Caki2 (cell line): ENCODE measurements at places on chromosomes 6 and 20. TPM values are rescaled to one million over a fixed set of nuclear protein-coding genes. Genes with fewer than 3 reads are reported as not detected.

- no peak for DNase-seq
Measured at GRCh38 chr20:48970681-48971365, 49.3 kb downstream of the ARFGEF2 start.

GRCh38 chr20:63690003-63690897 lies 6.2 kb upstream of the TNFRSF6B start:
- DNase-seq, result no peak

DNA sequence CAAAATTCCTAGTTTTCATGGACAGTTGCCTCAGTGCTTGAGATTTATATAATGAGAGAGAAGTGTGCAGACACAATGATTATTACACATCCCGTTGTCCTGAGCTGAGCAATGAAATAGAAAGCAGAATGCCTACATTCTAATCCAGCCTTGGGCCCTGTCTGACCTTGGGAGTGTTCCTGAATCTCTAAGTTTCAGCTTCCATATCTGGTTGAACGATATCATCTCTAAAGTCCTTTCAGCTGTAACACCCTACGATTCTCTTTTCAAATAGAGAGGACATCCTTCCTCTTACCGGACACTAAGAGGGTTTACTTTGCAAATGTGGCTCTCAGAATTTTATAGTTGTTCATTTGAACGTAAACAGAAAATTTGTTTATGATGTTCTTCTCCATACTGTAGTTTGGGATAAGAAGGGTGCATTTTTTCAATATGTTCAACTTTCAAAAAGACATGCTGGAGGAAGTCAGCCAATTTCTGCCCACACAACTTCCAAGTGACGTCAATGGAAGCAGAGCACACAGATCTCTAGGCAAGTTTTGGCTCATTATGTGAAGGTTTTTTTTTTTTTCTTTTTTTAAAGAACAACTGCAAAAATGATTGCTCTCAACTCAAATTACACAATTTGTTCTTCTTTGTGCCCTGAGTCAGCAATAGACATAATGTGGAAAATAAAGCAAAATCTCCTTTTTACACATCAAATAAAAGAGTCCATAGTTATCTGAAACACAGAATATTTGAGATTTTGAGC lies 50.4 kb downstream of the PDE7B start:
- DNase-seq, result no peak

GRCh38 chr6:90256698-90257485 lies 39.8 kb downstream of the BACH2 start:
- no peak for DNase-seq

DNA sequence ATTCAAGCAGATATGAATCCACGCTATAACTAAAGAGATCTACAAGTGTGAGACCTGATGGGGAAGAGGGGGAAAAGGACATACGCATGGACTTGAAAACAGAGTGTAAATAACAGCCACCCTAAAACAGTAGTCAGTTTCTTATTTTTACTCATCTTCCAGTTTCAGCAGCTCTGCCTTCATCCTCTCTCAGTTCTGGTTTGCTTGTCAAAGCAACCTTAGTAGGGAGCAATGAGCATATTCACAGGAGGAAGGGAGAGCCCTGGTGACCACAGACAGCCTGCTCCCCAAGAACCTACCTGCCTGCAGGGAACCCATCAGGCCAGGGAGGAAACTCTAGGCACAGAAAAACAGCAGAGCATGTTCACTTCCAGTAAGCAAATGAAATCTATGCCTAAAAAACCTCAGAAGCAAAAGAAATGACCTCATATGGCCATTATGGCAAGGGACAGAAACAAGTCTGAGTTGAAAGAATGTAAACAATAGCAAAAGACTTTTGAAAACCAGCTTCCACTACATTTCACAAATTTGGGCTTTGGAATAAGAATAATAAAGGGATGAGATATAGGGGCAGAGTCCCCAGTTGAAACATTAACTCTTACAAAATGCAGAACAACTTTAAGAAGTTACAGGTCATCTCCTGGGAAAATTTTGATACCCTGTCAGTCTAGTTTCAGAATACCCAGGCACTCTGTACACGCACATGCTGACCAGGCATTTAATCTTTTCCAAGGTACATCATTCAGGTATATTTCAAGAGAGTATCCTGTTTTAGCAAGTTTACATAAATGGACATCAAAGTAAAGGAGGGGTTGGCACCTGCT lies 120.8 kb upstream of the BCLAF1 start:
- no peak for DNase-seq

- DNase-seq, result no peak
Measured at GRCh38 chr20:18973529-18974173, 160.1 kb downstream of the SCP2D1 start.

DNA sequence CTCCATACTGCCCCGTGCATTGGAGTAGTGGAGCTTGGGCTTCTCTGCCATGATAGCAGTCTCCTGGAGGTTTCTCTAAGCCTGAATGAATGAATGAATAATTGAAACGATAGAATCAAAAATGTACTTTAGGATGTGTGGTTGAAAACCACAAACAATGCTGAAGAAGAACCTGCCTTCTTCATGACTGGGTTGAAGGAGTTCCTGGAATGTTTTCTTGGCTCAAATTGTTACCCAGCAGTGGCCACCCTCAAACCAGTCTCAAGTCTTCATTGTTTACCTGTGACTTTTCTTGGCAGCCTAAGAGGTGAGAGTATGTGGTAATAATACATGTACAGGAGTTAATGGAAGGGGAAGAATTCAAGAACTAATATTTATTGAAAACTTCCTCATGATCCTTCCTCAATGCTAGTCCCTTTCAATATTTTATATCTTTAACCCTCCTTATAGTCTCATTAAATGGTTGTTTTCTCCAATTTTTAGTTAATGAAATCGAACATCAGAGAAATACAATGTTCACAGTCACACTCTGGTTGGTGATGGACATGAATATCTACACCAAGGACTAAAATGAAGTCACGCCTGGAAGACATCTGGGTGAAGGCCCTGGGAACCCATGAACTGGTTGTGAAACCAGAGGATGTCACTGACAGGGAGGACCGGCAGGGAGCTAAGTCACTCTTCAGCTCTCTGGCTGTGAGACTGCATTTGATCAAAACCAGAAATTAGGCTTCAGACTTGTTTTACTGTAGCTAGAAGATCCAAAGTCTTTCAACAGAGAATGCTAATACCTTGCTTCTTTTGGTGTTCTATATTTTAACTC lies at the start of gene GSTA5:
Gene GSTA5 (minus strand): TSS at position 51 of the 823 bp plus-strand sequence.
- DNase-seq, result peak; percentile 35

TNFRSF6B gene
- total RNA-seq, result 1.5 TPM in 1 of 2 replicates, not detected in the other

RMND1 gene
- 56.2 and 60.8 TPM in 2 replicates for total RNA-seq

- no peak for DNase-seq
Measured at GRCh38 chr6:157144859-157145568, 178.3 kb downstream of the TMEM242 start.

DNA sequence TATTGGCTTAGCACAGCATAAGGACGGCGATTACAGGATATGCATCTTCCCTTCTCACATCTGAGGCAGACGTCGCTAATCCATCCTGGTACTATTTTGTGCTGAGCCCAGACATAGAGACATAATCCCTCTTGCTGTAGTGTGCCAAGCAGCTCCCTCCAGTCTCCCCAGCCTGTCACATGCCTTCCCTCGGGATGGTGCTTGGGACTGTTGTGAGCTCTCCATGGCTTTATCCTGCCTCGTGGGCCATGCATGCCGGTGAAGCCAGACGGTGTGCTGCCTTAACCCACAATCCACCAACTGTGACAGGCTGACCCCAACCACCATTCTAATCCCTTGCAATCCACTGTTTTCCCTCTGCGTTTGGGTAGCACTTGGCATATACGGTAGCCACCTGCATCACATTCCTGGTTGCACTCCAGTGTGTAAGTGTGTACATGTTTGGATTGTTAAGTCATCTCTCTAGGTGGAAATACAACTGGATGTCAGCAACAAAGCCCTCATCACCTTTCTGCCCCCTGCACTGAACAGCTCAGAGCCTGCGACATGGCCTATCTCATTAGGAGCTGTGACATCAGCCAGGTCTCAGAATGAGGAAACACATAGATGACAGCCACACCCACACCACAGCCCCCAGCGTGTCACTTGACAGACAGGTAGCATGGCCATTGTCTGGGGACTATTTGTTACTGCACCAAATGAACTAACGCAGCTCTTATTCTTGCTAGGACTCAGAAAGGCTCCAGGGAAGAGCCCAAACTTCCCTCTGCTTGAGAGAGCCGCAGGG lies 374.8 kb upstream of the CDH4 start:
- no peak for DNase-seq

DNA sequence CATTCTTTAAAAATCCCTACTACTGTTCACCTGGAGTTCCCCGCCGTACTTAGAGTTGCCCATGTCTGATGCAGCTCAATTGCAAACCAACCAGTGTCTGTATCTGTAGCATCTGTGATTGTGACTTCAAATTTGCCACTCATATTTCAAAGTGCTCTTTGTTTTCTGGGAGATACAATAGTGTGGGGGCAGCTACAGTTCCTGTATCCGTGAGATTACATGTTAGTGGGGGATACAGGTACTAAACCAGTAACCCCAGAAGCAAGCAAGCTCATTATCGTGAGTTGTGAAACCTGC lies 140.9 kb downstream of the ANKRD60 start:
- DNase-seq, result no peak

GPLD1 gene
- 1.3 and 4.9 TPM in 2 replicates for total RNA-seq

DNA sequence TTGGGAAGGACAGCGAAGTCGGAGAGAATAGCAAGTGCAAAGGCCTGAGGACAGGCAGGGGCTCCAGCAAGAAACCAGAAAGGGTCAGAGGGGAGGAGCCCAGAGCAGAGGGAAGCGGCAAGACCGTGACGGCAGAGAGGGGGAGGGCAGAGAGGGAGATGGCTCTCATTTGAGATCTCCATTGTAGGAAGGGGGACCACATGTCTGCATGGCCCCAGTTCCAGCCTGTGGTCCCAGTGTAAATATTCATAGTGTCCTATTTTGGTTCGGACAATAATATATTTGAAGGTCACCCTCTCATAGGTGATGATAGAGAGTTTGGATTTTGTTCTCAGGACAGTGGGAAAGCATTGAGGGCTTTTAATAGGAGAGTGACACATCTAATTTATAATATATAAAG lies 231.1 kb upstream of the RNF24 start:
- DNase-seq, result no peak

GRCh38 chr20:33415948-33416347 lies 14.6 kb upstream of the CDK5RAP1 start:
- no peak for DNase-seq

DNA sequence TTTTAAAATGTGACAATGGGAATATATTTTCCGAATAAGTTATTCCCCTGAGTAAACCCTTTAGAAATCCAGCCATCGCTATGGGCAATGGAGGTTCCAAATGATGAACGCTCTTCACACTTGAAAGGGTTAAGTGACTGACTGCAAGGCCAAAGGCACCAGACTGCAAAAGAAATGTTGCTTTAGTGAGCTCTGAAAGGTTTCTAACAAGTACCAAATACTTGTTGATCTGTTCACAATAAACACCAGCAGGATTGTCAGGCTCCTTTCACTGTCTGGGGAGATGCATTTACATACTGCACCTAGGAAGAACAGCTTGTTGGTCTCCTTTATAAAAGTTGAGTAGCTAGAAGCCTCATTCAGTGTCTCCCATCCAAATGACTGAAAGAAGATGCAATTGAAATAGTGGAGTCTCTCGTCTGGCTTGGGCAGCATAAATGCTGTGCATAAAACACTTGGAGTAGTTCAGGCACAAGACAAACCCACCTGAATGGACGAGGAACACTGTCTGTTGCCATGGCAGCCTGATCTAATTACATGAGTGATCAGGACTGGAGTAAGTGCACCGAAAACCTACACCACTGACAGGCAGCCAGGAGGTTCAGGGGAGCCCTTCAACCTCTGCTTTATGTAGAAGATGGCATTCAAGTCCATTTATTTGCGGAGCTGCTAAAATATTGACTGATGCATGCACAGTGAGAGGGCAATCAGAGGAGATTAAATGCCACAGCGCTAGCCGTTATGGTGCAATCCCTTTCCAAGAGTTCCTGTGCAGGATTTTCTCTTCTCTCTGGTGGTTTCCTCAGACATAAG lies 2.9 kb downstream of the ATXN1 start:
- peak; percentile 22 for DNase-seq

ESF1 gene
- 5.3 and 8.9 TPM in 2 replicates for total RNA-seq

- no peak for DNase-seq
Measured at GRCh38 chr20:59322585-59323454, 22.4 kb downstream of the EDN3 start.

- no peak for DNase-seq
Measured at GRCh38 chr6:86706449-86706848, 230.9 kb upstream of the HTR1E start.

DNA sequence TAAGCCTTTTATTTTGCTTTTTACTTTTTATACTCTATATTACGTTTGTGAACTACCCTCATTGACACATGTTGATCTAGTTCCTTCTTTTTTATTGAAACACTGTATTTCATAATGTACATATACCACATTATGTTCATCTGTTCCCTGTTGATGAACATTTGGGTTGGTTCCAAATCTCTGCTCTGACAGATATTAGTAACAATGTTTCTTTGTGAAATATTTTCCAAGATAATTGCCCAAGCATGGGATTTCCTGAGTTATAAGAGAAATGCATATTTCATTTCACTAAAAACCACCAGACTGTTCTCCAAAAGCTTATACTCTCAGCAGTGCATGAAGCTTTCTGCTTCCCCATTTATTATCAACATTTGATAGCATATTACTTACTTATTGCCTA lies 44.2 kb upstream of the TNFRSF21 start:
- no peak for DNase-seq

DNA sequence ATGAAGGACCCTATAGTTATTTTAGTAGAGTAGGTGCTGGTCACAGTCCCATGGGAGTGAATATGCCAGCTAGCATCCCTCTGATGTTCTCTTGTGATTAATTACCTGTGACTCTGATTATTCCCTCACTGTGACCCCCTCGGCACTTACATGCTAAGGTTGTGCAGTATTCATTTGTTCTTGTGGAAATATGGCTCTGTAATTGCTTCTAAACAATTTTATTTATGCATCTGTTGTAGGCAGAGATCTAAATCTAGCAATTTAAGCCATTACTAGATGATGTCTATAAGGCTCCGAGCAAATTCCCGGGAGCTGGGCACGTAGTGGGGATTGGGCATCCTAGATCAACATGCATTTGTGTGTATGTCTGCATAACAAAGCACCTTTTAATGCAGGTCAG lies 961.7 kb downstream of the KIF16B start:
- no peak for DNase-seq

DNA sequence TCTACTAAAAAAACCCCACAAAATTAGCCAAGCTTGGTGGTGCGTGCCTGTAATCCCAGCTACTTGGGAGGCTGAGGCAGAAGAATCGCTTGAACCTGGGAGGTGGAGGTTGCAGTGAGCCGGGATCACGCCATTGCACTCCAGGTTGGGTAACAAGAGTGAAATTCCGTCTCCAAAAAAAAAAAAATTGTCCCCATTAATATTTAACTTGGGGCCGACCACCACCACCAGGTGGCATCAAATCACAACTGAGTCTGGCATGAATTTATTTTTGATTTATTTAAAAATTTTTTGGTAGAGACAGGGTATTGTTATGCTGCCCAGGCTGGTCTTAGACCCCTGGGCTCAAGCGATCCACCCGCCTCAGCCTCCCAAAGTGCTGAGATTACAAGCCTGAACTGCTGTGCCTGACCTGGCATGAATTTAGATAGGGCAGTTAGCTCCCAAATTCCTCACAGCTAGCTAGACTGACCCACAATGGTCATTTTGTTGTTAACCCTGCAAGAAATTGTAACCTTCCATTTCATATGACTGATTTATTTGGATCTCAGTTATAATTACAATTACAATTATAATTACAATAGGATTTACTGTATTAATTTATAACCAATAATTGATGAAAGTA lies 17.1 kb upstream of the BEND3 start:
- DNase-seq, result peak; percentile 45

- DNase-seq, result no peak
Measured at GRCh38 chr6:144578385-144579350, 293.5 kb downstream of the UTRN start.

LPIN3 gene
- 7.2 and 13.9 TPM in 2 replicates for total RNA-seq
